ENCODE measurements at places on chromosomes 5 and 9.
A peak's percentile ranks its signal among the peaks of the same experiment; 100 is the strongest.

DNA sequence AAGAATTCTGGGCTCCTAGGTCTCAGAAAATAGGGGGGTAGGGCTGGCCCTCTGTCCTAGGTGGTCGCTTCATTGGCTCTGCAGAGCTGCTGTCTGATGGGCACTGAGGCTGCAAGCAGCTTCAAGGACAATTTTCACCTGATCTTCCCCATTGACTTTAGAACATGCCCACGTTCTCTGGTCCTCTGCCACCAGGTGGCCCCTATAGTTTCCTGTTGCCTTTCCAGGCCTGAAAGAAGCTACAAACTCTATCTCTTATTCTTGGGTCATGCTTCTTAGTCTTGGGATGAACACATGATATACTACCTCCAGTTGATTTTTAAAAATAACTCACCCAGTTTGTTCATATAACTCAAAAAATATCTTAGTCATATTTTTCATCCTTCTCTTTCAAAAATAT is 26.3 kb downstream of the SPZ1 start:
- DNase-seq, result peak; percentile 19

DNA sequence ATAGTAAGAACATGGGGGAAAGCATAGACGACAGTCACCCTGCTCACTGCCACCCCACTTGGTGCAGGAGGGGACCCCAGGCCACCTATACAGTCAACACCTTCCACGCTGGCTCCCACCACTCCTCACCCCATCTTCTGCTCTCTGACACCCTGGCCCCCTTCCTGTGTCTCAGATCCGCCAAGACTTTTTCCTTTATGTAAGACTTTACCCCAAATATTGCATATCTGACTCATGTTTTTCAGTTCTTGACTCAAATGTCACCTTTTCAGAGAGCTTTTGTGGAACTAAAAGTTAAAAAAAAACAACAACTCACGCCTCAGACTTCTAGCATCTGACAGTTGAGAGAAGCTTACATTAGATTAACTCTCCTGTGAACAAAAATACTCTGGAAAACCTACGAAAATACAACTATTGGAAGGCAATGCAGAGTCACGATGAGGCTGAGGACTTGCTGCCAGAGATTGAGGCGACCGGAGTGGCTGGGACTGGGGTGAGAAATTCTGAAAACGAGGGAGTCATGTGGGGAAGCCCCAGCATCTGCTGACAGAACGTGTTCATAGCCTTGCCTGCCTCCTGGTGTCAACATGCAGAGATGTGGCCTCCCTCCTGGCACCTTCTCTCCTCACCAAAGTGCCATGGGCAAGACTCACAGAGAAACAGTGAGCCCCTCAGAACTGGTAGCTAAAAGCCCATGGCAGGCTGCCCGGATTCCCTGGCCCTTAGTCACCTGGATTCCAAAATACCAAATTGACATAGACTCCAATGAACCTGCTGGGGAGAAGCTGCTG is 22.4 kb upstream of the FCN2 start:
- no peak for DNase-seq

DNA sequence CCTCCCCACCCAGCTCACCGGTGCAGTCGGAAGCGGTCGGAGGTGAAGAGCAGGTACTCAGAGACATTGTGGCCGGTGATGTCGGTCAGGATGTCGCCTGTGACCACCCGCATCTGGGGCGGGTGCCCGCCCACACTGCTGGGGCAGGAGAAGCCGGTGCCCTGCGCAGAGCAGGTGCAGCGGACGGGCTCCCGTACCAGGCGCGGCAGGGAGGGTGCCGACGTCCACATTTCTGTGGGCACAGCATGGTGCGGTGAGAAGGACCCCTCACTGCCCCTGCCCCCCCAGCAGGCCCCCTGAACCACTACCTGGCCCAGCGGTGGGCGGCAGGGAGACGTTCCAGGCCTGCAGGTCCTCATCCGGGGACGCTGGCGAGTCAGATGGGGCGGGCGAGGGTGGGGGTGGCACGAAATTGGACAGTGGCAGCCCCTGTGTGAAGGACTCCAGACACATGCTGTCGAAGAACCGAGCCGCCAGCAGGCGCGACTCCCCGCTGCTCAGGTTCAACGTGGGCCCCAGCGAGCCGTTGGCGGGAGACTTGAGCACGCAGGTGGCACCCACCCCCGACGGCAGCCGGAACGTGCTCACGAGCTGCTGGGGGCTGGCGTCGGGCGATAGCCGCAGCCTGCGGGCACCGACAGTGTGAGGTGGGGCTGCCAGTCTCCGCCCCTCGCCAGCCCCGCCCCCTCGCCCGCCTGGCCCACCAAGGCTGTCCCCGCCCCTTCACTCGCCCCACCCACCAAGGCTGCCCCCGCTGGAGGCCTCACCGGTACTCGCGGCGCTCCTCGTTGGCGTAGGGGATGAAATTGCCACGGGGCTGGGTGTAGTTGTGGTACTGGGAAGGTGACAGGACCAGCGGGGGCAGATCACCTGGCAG is 15.1 kb downstream of the ABCA2 start:
- no peak for DNase-seq

- DNase-seq, result no peak
Observed at GRCh38 chr5:134103998-134104654, 10.4 kb upstream of the TCF7 start.

DNA sequence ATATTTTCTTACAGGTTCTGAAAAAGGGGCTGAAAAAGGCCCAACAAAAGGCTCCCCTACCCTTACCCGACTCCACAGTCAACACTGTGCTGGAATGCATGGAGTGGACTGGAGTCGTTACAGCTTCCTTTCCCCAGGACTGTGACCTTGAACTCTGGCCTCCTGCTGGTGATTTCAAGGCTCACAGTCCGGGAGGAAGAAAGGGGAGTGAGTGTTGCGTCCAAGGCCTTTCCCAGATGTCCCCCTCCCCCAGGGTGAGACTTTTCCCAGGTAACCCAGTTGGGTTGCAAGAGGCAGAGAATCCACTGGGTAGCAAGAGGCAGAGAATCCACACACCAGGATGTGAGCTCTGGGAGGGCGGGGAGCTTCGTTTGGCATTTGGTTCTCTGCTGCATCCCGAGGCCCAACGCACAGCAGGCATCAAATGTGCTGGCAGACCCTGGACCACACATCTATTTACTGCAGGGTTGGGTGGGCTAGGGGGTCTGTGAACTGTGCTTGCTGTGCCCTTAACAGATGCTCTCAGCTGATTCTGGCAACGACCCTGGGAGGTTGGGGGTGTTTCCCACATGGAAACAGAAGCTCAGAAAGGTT is 37.5 kb downstream of the FABP6 start:
- DNase-seq, result no peak

- no peak for DNase-seq
Observed at GRCh38 chr5:141186897-141187512, at the start of gene PCDHB9. Gene PCDHB9 (plus strand): TSS chr5:141187161. CDS start chr5:141187319, 158 bp downstream.

DNA sequence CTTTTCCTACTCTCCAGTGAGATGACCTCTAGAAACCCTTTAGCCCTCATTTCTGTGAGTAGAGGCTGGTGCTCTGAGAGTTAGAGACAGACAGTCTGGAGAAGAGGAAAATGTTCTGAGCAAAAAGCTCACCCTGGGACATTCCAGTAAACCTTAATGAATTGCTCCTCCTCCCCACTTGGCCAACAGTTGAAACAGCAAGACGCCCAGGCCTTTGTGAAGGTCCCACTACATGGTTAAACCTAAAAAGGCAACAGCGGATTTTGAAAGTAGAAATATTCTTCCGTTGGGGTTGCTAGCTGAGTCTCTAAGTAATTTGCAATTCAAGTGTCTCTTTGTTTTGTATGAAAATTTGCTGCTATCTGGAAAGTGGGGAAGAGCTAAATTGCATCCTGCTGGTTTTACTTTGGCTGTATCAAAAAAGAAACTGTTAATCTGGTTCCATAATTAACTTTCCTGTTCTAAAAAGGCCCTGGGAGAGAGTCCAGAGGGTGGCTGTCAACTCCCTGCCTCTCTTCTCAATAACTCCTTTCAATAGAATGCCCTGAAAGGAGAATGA is 63.8 kb downstream of the ATP10B start:
- DNase-seq, result no peak

GRCh38 chr5:172540099-172540870 is 86.0 kb upstream of the SH3PXD2B start:
- no peak for DNase-seq

DNA sequence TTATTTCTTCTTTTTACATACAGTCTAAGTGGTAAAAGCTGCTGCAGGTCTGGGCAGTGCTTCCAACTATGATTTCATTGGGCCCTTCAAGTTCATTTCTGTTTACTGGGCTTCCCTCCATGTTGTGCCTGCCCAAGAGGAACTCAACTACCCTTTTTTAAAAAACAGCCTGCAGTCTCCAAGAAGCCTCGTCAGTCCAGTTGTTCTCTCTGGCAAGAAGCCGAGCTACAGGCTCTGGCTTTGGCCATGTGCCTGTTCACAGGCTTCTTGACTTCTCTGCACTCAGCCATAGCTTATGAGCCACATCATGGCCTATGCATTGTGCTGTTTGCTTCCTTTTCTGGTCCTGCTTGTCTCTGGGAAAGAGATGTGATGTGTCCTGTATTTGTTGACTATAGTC is 119.7 kb upstream of the PJA2 start:
- DNase-seq, result no peak

GRCh38 chr5:20370061-20370460 is 382.1 kb upstream of the CDH18 start:
- DNase-seq, result no peak

GRCh38 chr9:133533857-133534256 is 647 bp upstream of the ADAMTSL2 start:
- no peak for DNase-seq

- no peak for DNase-seq
Observed at GRCh38 chr9:22241611-22242010, 205.0 kb upstream of the DMRTA1 start.

- no peak for DNase-seq
Observed at GRCh38 chr5:139404484-139404840, 573 bp upstream of the SPATA24 start.

- no peak for DNase-seq
Observed at GRCh38 chr9:1722404-1722803, 292.7 kb upstream of the SMARCA2 start.

- no peak for DNase-seq
Observed at GRCh38 chr9:98873951-98874371, 66.5 kb downstream of the GALNT12 start.

- no peak for DNase-seq
Observed at GRCh38 chr5:24365406-24365805, 279.4 kb downstream of the CDH10 start.

DNA sequence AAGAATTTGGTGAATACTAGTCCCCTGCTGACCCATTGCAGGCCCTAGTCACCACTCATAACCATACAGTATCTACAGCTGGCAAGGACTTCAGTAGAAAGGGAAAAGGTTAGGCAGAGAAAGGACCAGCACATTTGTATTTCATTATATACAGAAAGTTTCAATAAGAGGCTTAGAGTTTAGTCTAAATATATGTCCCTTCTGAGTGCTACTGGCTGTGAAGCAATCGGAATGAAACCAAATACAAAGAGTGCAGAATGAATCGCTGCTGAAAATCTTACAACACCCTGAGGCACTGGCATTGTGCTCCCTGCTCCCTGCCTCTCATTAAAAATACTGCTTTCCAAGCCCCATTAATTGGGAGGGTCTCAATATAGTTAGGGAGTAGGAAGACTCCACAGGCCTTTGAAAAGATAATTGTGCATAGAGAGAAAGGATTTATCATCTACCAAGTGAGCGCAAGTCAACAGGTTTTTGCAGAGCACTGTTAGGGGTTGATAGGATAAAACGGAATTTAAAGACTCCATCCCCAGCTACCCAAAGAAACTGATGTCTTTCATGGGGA is 110.8 kb downstream of the SLC1A3 start:
- DNase-seq, result no peak

DNA sequence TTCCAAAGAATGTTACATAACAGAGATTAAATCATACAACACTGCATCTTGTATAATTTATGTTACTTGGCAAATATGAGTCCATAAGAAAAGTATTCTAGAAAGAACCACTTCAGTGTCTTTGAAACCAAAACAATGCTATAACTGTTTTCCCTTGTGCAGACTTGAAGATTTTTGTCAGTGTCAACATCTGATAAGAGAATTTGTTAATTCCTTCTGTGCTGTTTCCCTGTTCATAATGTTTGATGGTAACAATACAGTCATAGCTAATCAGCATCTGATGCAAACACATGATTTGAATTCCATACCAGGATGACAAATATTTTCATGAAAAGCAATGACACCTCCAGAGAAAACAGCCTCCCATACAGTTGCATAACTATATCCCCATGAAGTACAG is 306.8 kb downstream of the SEMA5A start:
- DNase-seq, result no peak

GRCh38 chr9:136044207-136044970 is 50.7 kb downstream of the NACC2 start:
- no peak for DNase-seq

DNA sequence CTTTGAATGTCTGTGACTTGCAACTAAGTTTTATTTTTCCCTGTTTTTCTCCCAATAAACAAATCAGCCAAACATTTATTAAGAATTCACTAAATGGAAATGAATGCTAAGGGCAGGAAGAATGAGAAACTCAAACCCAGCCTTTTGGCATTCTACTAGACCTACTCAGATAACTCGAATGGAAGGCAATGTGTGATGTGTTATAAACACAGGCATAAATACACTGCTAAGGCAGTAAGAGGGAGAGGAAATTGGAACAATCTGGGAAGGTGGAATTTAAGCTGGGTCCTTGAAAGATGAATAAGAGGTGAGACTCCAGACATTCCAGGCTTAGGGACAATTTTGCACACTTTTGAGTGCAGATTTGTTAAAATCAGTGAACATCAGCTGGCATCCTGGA is 34.7 kb downstream of the MARCHF3 start:
- DNase-seq, result no peak

GRCh38 chr9:135692410-135692809 is 6.9 kb downstream of the SOHLH1 start:
- no peak for DNase-seq

DNA sequence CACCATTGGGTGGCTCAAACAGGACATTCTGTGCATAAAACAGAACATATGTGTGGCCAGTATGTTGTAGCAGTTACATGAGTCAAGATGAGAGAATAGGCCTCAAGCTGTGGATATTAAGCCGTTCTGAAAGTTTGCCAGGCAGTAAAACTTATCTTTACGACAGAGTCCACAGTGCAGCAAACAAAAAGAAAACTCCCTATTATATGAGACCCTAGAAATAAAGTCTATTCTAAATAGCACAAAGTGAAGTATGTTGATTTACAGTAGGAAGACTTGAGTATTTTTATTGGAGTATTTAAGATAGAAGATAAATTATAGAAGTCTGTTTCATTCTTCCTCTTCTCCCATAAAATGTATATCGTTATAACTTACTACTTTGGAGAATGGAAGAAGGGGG is 271.5 kb downstream of the ADGRV1 start:
- no peak for DNase-seq

DNA sequence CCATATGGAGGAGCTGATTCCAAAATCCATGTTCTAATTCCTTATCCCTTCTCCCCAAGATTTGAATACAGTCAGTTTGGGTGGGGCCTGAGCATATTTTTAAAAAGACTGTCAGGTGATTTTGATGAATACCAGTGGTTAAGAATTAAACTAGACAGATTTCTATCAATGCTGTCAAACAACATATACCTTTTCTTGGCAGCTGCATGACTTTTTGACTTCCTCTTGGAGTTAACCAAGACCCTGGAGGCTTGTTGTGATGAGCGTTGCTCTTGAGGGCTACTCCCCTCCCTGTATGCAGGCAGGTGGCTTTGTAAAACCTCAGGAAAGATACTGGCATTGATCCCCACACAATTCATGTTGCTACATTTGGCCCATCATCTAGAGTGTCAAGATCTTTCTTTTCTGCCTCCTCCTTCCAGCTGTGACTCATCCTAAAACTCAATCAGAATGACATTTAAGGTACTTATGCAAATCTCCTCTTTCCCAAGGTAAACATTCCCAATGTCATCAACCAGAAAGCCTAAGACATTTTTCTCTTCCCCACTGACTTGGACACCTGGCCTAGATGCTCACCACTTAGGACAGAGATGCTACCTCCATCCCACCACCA is 61.7 kb downstream of the PPP2R2B start:
- DNase-seq, result no peak

Data from central memory CD4-positive, alpha-beta T cell (primary cell).